ENCODE measurements at places on chromosomes 6 and 20.

GRCh38 chr6:76633259-76633658 is 560.8 kb upstream of the IMPG1 start:
- DNase-seq = no peak

- no peak for DNase-seq
These were observed 295.6 kb upstream of the PLN start for GRCh38 chr6:118252474-118252873.

- no peak for DNase-seq
These were observed 45.5 kb downstream of the STX11 start for GRCh38 chr6:144195671-144196270.

DNA sequence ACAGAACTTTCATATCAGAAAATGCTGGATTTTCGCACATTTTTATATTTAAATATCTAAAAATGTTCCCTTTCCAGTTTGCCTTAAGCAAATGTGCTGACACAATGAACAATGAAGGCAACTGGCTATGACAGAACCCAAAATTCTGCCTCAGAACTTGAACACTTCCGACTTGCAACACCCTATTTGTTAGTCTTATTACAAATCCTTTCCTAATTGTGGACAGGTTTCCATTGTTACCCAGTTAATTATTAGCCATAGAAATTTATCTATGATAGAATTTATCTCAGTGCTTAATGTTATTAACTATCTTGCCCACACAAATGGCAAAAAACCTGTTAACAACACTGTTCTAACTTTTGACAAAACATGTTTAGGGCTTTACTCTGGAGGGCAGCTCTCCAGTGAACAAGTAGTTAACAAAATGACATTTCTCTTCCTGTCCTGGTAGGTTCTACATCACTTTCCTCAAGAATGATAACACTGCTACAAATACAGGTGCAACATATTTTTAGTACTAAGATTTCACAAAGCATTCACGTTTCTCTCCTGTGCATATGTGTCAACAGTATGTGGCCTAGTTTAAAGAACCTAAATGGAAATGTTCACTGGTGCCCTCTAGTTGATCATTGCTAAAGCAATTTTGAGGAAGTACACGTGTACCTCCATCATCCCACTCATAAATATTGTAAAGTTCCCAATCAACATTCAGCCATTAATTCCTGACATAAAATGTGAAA is 58.4 kb downstream of the HIVEP2 start:
- no peak for DNase-seq

GRCh38 chr6:72622094-72622940 is 453 bp downstream of the KCNQ5 start:
- peak; percentile 76 for DNase-seq

DNA sequence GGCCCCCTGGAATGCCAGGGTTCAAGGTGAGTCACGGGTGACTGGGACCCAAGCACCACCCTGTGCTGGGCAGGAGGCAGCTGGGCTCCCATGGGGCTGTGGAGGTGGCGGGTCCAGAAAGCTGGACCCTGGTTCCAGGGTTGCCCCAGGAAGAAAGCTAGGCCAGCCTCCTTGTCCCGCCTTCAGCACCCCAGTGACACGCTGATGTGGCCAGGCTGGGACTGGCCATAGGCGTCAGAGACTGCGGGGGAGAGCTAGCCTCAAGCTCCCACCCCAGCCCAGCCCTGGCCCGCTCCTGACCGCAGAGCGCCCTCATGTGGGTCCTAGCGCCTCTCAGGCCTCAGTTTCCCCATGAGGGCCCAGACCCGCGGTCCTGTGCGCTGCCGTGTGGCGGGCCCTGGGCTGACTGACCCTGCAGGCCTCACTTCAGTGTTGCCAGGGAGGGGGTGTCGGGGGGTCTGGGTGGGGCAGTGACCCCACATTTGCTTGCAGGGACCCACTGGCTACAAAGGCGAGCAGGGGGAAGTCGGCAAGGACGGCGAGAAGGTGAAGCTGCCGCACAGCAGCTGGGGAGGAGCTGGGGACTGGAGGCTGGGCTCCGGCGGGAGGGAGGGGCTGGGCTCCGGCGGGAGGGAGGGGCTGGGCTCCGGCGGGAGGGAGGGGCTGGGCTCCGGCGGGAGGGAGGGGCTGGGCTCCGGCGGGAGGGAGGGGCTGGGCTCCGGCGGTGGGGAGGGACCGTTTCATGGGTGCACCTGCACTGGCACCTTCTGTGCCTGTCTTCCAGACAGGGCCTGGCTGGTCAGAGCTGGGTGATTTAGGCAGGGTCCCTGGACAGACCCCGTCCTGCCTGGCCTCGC is 7.9 kb downstream of the COL9A3 start:
- DNase-seq = no peak

GRCh38 chr6:53513519-53513966 is 31.4 kb downstream of the GCLC start:
- no peak for DNase-seq

GRCh38 chr6:3808759-3809514 is 40.2 kb upstream of the FAM50B start:
- no peak for DNase-seq

DNA sequence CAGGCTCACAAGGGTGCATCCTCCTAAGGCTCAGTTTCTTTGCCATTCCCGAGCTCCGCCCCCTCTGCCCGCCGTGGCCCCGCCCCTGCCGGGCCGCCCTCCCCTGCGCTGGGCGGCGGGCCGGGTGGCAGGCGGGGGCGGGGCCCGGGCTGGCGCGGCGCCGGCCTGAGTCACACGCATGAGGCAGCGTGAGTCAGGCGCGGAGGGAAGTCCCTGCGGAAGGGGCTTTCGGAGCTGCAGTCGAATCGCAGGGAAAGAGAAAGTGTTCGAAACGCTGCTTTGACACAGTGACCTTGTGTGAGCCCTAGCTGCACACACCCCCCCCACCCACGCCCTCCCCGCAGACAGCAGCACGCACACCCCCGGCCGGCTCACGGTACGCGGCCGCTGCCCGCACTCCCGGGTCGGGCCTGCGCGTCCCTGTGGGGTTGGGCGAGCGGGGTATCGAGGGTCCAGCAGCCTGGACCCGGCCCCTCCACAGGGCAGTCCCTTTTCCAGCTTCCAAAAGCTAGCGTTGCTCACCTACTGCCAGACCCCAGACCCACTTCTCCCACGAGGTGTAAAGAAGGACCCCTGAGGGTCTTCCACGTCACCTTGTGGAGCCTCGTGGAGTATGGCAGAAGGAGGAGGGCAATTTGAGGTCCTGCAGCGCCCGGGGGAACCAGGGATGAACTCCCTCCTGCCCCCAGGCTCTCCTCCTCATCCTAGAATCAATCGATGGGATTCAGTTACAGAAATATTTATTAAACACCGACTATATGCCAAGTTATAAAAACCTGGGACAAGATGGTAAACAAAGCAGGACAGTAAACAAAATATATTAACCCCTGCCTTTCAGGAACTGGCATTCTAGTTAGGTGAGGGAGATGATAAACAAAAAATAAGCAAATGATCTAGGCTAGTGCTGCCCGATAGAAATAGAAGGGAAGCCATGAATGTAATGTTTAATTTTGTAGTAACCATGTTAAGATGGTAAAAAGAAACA is 12.4 kb upstream of the HMGA1 start:
- DNase-seq = peak; percentile 96

DNA sequence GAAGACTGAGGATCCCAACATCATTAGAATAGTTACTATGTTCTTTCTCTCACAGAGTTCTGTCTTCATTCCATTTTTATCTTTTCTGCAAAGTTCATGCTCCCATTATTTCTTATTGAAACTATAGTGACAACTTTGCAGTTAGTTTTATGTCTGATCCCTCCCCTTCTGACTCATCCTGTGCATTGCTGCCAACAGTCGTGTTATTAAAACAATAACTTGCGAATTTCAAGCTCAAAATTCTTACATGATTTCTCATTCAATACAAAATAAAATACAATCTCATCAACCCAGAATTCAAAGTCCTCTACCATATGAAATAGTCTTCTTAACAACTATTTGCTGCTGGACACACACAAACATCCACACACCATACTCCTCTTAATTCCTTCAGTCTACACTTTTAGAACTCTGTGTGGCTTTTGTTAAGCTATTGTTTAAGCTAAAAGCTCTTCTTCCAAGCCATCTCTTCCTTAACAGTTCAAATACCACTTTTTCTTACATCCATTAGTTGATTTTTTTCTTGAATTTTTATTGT is 261.4 kb upstream of the IRAK1BP1 start:
- no peak for DNase-seq

DNA sequence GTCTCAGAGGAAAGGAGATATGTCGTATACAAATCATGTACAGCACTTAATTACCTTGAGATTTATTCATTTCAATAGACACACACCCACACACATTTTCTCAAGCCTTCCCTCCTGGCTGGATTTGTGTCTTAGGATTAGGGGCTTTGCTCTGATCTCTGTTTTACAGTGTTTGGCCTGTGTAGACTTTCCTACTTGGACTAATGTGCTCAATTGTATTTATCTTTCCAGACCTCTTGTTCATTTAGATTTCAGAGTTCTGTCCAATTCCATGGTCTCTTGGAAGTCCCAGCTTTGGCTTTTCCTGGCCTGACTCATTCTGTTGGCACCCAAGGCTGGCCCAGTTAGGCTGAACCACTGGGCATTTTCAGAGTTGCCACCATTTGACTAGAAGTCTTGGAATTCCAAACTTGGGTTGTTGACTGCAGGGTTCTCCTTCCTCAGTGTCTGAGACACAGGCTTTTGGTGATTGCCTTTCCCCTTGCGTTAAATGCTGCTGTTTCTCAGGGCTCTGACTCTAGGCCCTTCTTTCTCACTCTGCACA is 8.9 kb upstream of the RFPL4B start:
- DNase-seq = no peak

DNA sequence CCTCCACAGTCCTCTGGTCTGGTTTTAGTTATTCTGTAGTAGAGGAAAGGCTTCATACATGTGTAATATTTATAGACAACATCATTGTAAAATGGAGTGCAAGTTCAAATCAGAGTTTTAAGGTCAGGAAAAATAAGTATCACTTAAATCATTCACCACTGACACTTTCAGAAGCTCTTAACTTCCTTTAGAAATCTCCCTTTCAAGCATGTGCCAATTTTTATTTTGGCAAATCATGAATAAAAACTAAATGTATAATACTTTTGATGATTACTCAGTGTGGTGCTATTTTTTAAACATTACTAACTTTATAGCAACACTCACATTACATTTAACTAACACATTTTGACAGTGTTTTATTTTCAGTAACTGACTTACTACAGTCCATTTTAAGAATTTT is 112.2 kb downstream of the OGFRL1 start:
- DNase-seq = no peak

GRCh38 chr6:164133095-164133494 is 718.6 kb downstream of the QKI start:
- DNase-seq = no peak

DNA sequence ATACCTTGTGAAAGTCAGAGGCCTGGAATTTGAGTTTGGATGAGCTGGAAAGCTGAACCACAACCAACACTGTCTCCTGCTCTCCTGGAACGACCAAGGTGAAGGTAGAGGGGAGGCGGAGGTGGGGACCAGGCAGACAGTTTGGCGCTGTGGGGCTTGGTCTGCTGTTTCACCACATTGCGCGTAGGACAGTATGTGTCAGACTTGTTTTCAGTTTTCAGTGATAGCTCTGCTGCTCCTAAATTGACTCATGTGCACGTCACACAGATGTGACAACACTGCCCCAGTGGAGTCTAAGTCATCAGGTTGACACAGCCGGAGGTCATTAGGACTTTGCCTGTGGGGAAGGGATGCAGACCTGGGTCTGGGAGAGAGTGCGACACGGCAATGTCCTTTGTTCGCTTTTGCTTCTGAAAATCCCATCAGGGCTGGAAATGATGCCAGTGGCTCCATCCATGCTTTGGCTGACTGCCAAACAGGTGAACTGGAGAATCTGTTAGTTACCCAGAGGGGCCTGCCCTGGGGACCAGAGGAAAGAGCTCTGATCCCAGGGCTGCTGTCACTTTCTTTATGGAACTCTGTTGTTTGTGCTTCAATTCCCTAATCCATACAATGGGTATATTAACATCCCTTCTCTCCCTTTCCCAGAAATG is 255.5 kb downstream of the CDC5L start:
- no peak for DNase-seq

GRCh38 chr20:733861-734260 is 34.4 kb downstream of the SLC52A3 start:
- DNase-seq = no peak

- DNase-seq = no peak
These were observed 103.1 kb upstream of the ADGRF1 start for GRCh38 chr6:47145212-47145611.

GRCh38 chr6:106751501-106752252 is 122.3 kb downstream of the QRSL1 start:
- no peak for DNase-seq

- no peak for DNase-seq
These were observed 29.6 kb upstream of the SYNDIG1 start for GRCh38 chr20:24439737-24440387.

GRCh38 chr20:50645253-50646068 is 45.9 kb downstream of the RIPOR3 start:
- no peak for DNase-seq

- DNase-seq = peak; percentile 66
These were observed 92.2 kb downstream of the CEP57L1 start for GRCh38 chr6:109187399-109188114.

- peak; percentile 18 for DNase-seq
These were observed 828 bp upstream of the DSTN start for GRCh38 chr20:17568972-17569521.

DNA sequence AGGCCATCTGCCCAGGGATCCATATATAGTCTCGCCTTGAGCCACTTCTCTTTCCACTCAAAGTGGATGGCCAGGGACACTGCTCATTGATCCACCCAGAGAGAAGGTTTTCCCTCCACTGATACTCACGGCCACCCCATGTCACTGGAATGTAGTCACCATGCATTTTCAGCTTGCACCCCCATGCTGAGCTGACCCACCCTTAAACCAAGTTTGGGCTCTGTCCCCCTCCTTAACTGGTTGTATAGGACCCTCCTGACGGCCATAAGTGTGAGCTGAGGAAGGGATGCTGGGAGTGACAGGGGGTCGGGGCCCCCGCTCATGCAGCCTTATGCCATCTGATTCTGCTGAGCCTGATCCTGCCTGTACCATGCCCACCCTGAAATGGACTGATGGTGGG is 25.7 kb downstream of the SUMO4 start:
- DNase-seq = no peak

- DNase-seq = no peak
These were observed 31.8 kb upstream of the DSE start for GRCh38 chr6:116338943-116339342.

- DNase-seq = no peak
These were observed 5.6 kb upstream of the PHACTR1 start for GRCh38 chr6:12710921-12711320.

GRCh38 chr6:23420659-23421350 is 705.2 kb upstream of the NRSN1 start:
- DNase-seq = no peak

- no peak for DNase-seq
These were observed 297.8 kb downstream of the PRL start for GRCh38 chr6:21999012-21999528.

DNA sequence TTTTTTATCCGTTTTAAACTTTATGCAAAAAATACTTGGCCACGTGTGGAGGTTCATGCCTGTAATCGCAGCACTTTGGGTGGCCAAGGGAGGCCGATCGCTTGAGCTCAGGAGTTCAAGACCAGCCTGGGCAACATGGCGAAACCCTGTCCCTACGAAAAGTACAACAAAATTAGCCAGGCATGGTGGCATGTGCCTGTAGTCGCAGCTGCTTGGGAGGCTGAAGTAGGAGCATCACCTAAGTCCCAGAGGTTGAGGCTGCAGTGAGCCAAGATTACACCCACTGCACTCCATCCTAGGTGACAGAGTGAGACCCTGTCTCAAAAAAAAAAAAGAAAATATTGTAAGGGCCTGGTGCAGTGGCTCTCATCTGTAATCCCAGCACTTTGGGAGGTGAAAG is 45.0 kb downstream of the CSE1L start:
- no peak for DNase-seq

All from activated CD8-positive, alpha-beta memory T cell treated with anti-CD3 and anti-CD28 coated beads, Interleukin-2, amount 50 U/mL, for 4 hours (primary cell).